ENCODE measurements at places on chromosomes 12 and 14. TPM values are rescaled to one million over a fixed set of nuclear protein-coding genes. Genes with fewer than 3 reads are reported as not detected.

SMCO2 gene
- 0.50 TPM for total RNA-seq

DGLUCY gene
- 63.8 TPM for total RNA-seq

PITPNM2 gene
- total RNA-seq: 9.1 TPM

GTF2A1 gene
- 38.6 TPM for total RNA-seq

KRT76 gene
- not detected for total RNA-seq

PPP2R5C gene
- 118 TPM for total RNA-seq

RPS6KA5 gene
- 8.5 TPM for total RNA-seq

GDF3 gene
- 0.65 TPM for total RNA-seq

CD63 gene
- 1,112 TPM for total RNA-seq

ZNF385A gene
- total RNA-seq: 2.3 TPM

TAS2R19 gene
- 9.8 TPM for total RNA-seq

GPRC5A gene
- 48.8 TPM for total RNA-seq

SEL1L gene
- total RNA-seq: 92.2 TPM
